Amniotic stem cell (primary cell): ENCODE measurements at places on chromosomes 11 and 22.

GRCh38 chr11:102399189-102399588, 52.2 kb downstream of the BIRC2 start:
- no peak for DNase-seq

GRCh38 chr11:70727899-70728620, 329.7 kb downstream of the CTTN start:
- no peak for DNase-seq

DNA sequence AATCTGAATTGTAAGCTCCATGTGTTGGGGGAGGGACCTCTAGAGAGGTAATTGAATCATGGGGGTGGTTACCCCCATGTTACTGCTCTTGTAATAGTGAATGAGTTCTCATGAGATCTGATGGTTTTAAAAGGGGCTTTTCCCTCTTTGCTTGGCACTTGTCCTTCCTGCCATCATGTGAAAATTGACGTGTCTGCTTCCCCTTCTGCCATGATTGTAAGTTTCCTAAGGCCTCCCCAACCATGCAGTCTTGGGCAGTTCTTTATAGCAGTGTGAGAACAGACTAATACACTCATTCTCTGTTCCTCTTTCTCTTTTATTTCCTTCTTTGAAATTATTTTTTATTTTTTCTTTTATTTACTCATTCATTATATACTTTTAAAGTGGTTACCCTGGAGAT, 239.4 kb downstream of the CSNK2A3 start:
- no peak for DNase-seq

DNA sequence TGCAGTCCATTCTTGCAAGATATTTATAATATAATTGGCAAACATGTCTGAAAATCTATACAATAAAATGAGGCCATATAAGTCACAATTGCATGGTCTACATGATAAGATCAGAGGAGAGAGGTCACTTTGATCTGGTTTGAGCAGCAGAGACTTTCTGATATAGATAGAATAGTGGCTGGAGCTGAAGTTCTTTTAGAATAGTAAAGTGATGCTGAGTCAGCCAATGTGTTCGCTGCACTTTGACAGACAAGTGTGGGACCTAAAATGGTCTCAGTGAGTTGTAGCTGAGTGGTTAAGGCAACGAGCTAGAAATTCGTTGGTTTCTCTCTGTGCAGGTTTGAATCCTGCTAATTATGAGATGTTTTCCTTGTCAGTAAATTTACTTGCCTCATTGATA, 257.0 kb upstream of the C11orf87 start:
- no peak for DNase-seq

- DNase-seq, result no peak
Measured at GRCh38 chr11:10918698-10919097, 60.8 kb upstream of the ZBED5 start.

- no peak for DNase-seq
Measured at GRCh38 chr11:73759610-73760134, 1.2 kb downstream of the RAB6A start.

DNA sequence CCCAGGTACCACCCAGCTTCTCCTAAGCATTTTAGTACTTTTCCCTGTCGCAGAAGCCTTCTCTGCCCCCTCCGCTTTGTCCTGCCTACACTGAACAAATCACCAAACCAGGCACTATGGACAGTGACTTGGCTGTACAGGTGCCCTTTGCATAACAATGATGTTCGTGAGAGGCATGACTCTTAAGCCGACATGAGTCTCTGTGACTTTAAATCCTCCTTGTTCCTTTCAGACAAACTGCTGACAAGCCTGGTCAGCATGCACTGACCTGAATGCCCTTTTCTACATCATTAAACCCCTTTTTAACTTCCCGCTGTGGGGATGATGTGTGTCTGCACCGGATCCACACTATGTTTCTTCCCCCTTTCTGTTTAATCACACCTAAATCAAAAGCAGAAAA, 16.6 kb downstream of the CAVIN3 start:
- DNase-seq, result no peak

DNA sequence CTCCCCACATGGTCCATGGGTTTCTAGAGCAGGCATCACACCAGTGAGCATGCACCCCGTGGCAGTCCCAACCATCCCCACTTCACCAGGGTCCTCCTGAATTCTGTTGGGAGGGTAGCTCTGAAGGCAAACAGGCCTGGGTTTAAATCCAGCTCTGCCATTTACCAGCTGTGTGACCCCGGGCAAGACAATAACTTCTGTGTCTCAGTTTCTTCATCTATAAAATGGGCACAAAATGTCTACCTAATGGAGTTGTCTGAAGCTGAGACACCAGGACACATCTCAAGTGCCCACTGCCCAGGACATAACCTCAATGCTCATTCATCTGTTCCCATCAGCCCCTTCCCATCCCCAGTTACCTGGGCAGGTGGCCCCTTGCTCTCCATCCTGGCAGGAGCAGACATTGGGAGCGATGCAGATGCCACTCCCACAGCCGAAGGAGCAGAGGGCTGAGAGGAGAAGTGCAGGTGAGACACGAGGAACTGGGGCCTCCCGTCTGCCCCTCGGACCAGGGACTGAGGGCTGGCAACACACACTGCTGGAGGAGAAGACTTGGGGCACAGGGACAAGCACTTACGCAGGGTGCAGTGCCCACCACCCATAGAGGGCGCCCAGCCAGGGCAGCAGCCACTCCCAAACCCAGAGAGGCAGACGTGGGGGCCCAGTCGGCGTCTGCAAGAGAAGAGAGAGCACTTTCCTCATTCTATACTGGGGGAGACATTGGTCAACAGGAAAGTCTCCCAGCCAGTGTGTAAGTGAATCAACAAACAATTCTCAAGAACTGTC, 4.0 kb downstream of the VWCE start:
- DNase-seq, result no peak

DNA sequence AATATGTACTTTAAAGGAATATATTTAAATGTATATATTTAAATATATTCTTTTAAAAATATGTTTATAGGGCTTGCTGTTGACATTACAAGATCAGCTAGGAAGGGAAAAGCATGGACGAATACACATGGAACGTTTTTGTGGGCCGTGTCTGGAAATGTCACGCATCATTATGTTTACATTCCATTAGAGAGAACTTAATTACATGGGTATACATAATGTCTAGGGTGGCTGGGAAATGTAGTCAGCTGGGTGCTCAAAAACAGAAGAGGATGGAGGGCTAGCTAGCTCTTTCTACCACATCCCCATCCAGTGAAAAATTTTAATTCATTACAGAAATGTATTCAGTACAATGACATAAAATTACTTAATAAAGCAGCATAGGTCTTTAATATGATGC, 371.2 kb downstream of the DYNC2H1 start:
- DNase-seq, result no peak

DNA sequence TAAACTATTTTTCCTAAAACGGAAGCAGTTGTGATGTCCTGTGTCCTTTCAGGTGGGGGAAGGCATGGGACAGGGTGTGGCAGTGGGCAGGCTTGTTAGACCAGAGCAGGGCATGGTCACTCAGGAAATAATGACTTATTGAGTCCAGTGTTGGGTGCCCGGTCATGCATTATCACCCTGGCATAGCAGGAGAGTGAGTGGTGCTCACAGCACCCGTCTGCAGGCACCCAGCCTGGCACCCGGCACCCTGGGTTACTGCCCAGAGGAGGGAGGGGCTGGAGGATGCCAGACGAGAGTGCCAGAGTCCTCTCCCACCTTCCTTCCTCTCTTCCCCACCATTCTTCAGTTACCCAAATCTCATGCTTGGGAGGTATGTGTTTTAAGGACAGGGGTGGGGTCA, 59.1 kb downstream of the ST3GAL4 start:
- DNase-seq, result no peak

GRCh38 chr11:126862664-126863243, 137.8 kb downstream of the KIRREL3 start:
- no peak for DNase-seq

DNA sequence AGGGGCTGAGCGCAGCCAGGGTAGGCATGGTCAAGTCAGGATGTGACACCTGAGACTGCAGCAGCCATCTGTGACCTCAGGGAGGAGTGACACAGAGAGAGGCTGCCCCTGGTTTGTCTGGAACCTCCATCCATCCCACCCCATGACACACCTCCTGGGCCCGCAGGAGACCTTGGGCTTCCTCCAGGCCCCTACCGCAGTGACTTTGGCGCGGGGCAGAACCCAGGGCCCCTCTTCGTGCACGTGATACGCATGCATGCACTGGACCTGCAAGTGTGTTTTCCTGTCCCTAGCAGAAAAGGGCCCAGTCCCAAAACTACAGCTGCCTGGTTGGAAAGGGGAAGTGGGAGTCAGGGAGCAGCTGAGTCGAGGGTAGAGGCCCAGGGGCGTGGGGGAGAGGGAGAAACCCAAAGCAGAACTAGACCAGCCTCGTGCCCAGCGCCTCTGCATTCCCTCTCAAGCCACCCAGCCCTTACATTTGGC, 7.9 kb upstream of the CYTH4 start:
- DNase-seq, result no peak

GRCh38 chr22:40965936-40966725, 15.0 kb downstream of the RBX1 start:
- no peak for DNase-seq

- no peak for DNase-seq
Measured at GRCh38 chr11:42571131-42571877, 740.5 kb upstream of the API5 start.

DNA sequence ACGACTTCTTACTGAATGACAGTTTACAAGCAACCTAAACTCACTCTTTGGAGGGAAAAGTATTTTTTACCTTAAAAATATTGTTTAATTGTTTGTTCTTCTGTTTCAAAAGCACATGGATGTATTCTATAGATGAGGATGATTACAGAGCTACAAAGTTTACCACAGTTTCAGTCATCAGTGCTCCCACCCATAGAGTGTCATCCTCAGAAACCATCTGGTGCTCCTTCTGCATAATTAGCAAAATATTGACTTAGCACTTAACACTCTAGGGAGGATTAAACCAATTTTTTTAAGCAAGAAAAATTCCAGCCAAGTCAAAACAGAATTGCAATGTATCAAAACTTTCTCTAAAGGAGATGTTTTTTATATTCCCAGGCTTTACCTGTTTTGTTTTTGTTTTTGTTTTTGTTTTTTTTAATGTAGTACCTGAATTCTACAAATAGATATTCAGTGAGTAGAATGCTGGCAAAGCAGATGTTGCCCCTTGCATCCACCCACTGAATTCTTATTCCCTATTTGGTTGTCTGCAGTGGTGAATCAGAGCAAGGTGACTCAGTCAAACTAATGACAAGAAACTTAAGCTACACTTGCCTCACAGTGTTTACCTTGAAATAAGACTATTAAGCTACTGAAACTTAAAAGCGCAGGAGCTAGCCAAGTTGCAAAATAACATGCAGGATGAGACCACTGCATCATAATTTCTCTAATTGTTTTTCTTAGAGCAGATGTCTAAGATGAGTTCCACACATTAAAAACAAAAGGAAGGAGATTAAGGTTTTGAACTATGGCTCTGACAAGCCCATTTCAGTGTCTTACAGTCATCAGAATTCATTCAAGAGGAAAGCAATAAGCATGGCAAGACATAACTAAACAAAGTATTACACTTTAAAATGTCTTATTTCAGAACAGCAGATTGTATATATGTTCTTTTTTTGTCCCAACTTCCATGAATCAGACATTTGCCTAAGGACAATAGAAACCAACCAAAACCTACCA, 155.1 kb upstream of the SOX6 start:
- DNase-seq, result peak; percentile 37

DNA sequence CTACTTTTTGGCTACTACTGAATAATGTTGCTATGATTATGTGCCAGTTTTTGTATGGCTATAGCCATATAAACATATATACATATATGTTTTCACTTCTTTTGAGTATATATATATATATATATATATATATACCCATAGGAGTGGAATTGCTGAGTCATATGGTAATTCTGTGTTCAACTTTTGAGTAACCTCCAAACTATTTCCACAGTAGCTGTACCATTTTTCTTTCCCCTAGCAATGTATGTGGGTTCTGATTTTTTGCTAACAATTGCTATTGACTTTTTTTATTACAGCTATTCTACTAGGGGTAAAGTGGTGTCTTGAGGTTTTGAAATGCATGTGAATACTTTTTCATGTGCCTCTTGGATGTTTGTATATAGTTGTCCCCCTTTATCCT, 30.4 kb downstream of the CBL start:
- DNase-seq, result no peak

- peak; percentile 46 for DNase-seq
Measured at GRCh38 chr11:120324932-120325810, at the start of gene TLCD5. TLCD5 (plus strand) TSS chr11:120325299; CDS start chr11:120327442, 2,143 bp downstream.

DNA sequence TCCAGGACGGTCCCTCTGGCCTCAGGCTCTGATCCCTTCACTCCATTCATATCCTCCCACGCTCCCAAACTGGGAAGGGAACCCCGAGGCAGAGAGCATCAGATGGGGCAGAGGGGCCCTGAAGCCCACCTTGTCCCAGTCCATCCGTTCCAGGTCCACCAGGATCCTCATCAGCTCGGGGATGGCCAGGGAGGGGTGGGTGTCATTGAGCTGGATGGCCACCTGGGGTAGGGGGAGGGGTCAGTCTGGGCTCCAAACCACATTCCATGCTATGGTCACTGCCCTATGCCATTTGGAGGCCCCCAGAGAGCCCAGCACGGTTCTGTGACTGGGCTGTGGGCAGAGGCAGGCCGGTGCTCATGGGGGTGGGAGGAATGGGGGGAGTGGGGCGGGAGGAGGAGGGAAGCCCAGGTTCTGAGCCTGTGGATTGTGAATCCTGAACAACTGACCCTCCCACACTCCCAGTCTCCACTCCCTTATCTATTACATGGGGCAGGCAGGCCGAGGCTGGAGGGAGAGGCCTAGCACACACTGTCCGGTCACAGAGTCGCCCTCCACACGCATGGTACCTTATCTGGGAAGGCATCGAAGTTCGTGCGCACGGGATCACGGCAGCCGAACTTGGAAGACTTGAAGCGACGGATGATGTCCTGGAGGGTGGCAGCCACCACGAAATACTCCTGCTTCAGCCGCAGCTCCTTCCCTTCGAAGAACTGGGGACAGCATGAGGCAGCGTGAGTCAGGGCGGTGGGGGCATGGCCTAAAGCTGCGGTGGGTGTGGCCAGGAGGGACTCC, 5.5 kb downstream of the PYGM start:
- no peak for DNase-seq

GRCh38 chr11:46291441-46292150, 14.1 kb downstream of the CREB3L1 start:
- DNase-seq, result peak; percentile 14

DNA sequence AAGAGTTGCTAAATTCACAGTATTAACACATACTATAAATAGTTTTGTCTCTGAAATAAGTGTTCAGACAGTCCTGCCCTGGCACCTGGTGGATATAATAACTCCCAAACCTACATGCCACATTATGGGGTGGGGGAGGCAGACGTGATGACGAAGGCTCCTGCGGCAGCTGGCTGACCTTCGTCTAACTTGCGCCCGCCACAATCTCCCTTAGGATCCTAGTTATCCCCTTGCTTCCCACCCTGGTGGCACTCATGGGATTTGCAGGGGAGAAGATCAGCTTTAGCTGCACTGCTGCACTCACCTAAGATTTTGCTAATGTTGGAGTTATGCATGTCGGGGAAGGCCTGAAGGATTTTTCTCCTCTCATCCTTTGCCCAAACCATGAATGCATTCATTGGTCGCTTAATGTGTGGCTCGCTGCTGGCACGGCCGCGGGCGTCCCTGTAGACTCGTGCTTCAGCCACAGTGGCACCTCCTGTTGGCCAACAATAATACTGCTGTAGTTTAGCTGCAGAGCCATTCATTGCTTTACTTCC, 367.6 kb downstream of the SOX6 start:
- DNase-seq, result no peak
